NCI-H446 (cell line): ENCODE measurements at places on chromosomes 2 and 18.

- DNase-seq = no peak
Measured at GRCh38 chr2:218733171-218734021, 22.8 kb downstream of the TTLL4 start.

- no peak for DNase-seq
Measured at GRCh38 chr2:112698834-112699515, 21.8 kb upstream of the NT5DC4 start.

DNA sequence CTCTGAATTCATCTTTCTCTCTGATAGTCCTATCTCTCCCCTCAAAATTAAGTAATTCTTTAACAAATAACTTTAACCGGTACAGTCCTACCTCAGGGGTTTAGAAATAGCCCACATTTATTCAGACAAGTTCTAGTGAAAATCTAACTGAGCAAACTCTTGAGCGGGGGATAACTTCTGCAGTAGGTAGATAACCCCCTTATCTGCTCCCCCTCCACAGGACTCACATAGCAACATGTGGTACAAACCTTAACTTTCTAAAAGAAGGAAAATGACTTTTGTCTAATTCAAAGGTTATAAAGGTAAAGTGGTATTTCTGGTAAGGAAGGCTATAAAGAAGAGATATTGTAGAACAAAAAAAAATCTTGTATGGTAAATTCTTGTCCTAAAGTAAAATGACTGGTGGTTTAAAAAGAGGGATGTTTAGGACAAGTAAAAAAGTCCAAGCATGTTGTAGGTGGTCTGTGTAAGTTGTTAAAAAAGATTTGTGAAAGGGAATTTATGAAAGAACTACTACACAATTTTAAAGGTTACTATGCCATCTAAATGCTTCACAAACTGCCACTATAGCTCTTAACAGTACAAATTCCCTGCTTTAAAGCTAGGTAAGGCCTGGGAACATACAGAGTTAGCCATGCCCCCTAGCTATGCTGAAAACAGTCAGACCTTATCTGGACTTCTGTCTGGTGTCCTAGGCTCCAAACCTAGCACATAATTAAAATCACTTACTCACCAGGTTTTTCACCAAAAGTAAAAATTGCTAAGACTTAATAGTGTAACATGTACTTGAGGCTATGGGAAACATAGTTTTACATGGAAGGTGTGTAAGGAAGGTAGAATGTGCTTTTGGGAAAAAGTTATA is 8.1 kb upstream of the RPIA start:
- no peak for DNase-seq

DNA sequence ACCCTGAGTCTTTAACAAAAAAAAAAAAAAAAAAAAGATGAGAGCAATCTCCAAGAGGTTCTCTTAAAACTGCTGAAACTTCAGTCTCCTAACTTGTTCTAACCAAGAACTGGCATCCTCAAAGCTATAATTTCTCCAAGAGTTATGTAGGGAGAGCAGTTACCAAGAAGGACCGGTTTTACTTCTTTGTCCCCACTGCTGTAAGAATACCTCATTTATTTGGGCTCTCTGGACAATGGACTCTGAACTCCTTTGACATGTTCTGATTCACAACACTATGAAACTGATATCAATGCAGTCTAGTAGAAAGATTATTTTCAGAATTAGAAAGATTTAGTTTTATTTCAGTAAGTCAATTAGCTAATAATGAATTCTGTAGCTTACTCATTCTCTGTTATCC is 84.5 kb upstream of the DTNB start:
- no peak for DNase-seq

DNA sequence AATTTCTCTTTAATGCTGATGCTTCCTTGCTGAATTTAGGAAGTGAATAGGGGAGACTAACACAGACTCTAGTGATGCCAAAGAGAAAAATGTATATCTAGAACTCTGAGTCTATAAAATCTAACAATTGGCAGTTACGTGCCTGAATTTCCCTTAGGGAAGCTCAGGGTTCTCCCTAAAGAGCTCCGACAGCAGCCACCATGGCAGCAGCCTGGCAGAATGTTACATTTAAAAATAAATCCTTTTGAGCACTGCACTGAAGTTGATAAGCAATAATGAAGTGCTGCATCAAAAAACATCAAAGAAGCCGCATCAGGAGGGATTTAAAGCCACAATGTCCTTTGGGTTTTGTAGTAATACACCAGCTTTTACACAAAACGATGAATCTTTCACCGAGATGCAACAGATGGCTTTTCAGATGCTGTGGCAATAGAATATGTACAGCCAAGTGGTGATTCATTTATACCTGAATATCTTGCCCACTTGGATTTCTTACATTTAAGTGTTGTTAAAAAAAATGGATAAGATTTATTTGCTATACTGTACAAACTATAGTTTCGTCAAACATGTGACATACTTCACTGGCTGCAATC is 291.2 kb upstream of the SESTD1 start:
- DNase-seq = no peak

DNA sequence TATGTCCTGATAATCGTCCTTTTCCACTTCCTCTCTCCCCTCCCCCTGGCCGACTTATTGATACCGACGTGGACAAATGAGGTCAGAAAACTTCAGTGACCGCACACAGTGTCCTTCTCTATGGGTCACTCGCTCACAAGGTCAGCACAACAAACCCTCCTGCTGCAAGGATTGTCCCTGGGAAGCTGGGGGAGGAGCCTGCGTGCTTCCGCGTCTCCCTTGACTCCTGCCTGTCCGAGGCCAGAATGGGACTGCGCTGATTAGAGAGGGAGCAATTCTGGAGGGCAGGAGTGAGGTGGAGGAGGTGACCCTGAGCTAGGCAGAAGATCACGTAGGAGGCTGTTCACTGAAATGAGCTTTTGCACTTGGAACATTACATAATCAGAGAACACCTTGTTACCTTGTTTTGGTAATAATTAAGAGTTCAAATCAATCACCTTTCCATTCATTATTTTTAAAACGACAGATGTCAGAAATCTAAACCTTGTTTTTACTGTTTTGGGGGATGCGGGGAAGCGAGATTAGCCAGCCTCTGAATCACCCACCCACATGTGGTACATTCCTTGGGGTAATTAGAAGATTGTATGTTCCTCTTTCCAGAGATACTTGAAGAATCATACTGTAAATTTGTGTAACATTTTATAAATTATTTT is 70.6 kb downstream of the CTAGE1 start:
- DNase-seq = no peak

- no peak for DNase-seq
Measured at GRCh38 chr2:159450180-159450579, 163.7 kb upstream of the WDSUB1 start.

DNA sequence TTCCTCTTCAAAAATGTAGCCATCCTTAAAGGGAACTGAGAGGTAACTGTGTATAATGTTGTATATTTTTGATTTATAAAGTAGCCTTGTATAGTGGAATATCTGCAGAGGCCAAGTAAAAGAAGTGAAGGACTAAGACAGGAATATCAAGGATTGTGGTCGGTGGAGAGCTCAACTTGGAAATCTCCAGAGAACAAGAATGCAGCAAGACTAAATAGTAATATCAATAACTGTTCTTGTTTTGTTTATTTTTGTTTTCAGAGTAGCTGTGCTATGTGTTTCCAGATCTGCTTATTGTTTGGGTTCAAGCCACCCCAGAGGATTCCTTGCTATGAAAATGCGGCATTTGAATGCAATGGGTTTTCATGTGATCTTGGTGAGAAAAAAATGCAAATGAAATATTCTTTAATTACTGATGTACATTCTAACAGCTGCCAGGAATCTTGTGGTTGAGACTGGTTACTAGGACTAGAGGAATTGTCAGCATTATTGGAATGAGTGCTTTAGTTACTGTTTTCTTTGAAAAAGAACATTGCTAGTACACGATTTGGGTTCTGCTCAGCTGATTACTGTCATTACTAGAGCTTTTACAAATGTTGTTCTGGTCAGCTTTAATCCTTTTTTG is 25.0 kb downstream of the FASTKD2 start:
- DNase-seq = no peak

- no peak for DNase-seq
Measured at GRCh38 chr2:203326356-203326755, 1.8 kb upstream of the ABI2 start.

DNA sequence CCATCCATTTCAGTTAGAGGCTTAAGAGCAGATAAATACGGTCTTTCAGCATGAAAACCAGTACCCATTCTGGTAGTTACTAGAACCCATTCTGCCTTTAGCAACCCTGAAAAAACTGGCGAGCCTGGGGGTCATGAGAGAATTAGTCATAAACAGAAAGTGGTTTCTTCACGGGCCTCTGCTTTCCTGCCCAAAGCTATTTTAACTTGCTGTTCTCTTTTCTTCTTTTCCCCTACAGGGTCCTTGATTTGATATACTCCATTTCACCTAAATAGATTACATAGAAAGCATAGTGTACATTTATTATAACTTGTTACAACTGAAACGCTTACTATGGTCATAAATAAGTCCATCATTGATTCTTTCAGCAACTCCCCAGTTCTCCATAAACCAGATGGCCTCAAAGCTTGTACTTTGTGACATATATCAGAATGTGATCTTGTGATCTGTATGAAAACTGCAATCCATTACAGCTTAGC is 48.3 kb downstream of the WDFY1 start:
- no peak for DNase-seq

DNA sequence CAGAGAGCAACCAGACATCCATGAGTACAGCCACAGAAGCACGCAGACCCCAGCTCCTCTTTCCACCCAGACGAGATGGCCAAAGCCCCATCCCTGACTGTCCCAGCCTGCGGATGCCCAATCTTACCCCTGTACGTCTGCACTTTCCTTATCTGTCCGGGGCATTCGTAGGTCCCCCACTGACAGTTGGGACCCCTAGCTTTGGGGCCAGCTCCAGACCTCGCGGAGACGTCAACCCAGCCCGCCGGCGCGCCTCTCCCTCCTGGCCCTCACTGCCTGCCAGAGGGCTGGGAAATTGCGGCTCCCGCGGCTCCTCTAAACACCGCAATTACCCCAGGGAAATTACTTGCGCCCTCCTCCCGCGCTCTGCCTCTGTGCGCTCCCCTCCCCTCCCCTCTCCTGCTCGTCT is 2.3 kb downstream of the ECEL1 start:
- DNase-seq = no peak

GRCh38 chr2:138086576-138086975 is 122.3 kb downstream of the HNMT start:
- DNase-seq = peak; percentile 40

GRCh38 chr2:178269438-178270224 is 75.3 kb downstream of the OSBPL6 start:
- no peak for DNase-seq

- no peak for DNase-seq
Measured at GRCh38 chr18:21593540-21594257, 6.8 kb downstream of the ESCO1 start.

GRCh38 chr2:169860149-169860548 is 32.9 kb downstream of the UBR3 start:
- DNase-seq = no peak

DNA sequence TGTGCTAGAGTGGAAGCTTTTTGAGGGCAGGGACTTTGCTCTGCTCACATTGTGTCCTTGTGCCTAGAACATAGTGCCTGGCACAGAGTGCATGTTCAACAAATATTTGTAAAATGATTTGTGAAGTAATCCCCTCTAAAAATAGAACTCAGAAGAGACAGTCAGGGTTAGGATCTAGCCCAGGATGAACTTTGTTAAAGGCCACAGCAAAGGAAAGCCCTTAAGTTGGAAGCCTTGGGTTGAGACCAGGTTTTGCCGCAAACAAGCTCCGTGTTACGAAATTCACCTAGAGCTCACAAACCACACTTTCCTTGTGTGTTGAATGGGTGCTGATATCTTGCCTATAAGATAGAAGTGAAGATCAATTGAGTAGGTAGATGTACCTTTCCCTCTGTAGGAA is 84.2 kb downstream of the SETBP1 start:
- DNase-seq = no peak

- no peak for DNase-seq
Measured at GRCh38 chr2:126994340-126994777, 95.7 kb downstream of the TEX51 start.

GRCh38 chr2:238595750-238596570 is 169.2 kb downstream of the ASB1 start:
- no peak for DNase-seq

- DNase-seq = no peak
Measured at GRCh38 chr2:240796543-240797499, 23.2 kb downstream of the KIF1A start.
